Left lung (tissue), 14 donors: ENCODE measurements at places on chromosomes 5 and 9.

DNA sequence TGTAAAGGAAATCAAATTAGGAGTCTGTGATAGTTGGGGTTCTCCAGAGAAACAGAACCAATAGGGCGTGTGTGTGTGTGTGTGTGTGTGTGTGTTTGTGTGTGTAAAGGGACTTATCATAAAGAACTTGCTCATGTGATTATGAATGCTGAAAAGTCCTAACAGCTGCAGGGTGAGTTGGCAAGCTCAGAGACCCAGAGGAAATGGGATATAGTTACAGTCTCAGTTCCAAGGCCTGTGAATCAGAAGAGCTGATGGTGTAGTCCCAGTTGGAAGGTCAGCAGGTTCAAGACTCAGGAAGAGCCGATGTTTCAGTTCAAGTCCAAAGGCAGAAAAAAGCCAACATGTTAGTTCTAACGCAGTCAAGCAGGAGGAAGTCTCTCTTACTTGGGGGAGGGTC is 214.2 kb downstream of the ELAVL2 start:
- DNase-seq: no peak

GRCh38 chr5:67610186-67610912 is 413.8 kb upstream of the CD180 start:
- DNase-seq: no peak

- DNase-seq: peak; percentile 83
Measured at GRCh38 chr9:93161786-93162562, 22.0 kb upstream of the WNK2 start.

- DNase-seq: no peak
Measured at GRCh38 chr5:74432721-74433120, 207.8 kb downstream of the ENC1 start.

GRCh38 chr5:37554405-37554739 is 175.3 kb downstream of the WDR70 start:
- no peak for DNase-seq

DNA sequence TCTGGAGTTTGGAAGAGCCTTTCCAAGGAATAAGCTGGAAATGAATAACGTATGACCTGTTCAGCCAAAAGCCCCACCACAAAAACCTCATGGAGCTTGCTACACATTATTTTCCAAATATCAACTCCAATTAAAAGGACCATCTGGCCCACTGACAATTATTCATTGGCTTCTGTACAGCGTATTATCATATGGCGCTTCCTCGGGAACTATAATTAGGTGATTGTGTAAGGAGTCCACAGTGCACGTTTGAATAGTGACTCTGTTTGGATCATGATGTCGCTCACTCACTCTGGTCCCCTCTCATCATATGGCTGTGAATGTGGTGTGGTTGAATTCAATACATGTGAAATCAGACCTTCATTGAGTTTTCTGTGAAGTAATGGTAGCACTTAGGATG is 52.1 kb downstream of the GDNF start:
- DNase-seq: no peak

DNA sequence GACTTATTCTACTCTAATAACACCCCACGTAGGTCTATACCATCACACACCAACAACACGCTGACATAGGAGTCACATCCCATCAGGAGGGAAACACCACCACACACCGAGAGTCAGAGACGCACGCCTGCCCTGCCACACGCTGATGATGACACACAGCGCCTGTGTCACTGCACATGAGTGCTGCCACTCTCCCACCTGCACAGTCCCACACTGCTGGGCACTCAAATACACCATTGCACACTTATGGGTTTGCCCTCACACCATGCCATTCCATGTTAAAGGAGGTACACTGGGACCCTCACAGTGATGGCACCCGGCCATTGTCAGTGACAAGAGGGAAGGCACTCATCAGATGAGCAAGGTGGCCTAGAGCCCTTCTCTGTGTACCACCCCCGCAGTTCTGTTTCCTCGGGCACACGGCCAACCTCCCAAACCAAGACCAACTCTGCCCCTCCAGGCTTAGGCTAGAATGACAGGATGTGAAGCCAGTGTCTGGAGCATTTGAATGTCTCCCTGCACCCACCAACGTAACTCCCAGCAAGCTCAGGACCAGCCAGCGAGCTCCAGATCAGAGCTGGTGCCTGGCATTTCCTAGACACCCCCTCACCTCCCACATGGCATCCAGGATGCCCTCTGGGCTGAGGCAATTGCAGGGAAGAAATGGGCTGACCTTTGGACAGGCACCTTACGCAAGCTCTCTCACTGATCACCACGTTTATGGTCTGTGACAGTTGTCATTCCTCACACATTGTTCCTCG is 3.6 kb upstream of the CPLX2 start:
- no peak for DNase-seq

DNA sequence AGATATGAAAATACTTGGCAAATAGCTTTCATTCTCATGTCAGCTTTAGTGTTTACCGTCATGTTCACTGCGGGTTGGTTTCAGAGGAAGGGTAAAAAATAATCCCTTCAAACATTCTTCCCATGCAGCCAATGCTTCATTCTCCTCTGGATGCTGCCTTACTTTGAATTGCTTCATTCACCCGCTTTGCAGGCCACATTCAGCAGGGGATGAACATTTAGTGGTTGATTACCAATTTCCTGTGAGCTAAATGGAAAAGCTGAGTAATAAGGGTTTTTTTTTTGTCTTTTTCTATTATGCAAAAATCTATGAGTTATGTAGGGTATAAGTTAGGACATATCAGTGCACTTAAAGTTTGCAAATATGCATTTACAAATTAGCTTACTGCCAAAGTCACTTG is 96.3 kb upstream of the MEF2C start:
- no peak for DNase-seq
